ENCODE measurements at places on chromosomes 1 and 21.

DNA sequence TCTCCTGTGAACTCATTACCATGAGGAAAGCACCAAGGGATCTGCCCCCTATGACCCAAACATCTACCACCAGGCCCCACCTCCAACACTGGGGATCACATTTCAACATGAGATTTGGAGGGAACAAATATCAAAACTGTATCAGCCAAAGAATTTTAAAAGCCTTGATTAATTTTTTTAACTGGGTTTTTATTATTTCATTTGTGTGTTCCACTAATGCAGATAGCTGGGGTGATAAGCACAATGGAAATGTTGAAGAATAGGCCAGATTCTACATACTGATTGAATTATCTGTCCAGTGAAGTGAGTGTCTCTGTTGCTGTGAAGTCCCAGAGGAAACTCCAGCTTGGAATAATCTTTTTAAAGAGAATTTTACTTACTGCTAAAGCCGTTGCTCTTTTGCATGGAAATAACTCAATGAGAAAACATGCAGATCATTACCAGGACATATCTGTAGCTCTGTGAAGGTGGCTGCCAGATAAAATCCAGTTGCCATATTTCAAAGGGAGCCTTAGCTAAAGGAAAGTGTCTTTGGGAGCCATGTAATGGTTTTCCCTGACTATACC, 44.4 kb upstream of the DHCR24 start:
- no peak for DNase-seq

DNA sequence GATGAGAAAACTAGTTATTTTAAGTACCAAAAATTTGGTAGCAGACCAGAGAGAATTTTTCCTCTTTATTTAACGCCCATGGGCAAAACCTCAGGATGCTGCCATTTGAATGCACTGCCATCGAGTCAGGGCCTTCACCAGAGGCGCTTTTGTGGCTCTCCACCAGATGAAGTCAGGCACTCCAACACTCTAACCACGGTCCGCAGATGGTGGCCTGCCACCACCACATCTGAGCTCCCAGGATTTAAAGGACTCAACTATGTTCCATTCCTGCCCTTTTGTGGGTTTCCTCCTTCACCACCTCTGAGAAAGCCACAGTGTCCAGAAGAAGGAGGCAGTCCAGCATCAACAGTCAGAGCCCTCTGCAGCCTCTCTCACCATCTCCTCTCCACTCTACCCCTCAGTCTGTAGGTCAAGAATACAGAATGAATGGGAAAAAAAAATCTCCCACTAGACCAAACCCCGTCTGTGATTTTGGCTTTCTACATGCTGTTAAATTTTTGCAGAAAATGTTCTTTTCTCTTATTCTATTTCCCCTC, 647.4 kb downstream of the USP25 start:
- no peak for DNase-seq

DNA sequence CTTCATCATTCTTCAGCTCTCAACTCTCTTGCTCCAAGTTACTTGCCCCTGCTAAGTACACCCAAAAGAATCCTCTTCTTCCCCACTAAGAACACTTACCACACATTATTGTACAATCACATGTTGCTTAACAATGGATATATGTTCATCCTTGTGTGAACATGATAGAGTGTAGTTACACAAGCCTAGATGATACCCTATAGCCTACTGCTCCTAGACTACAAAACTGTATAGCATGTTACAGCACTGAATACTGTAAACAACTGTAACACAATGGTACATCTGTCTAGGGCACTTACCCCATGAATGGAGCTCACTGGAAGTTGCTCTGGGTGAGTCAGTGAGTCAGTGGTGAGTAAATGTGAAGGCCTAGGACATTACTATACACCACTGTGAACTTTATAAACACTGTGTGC, 77.4 kb downstream of the RERE start:
- DNase-seq = peak; percentile 73

GRCh38 chr21:44988607-44989536, 49.0 kb downstream of the SLX9 start:
- no peak for DNase-seq

DNA sequence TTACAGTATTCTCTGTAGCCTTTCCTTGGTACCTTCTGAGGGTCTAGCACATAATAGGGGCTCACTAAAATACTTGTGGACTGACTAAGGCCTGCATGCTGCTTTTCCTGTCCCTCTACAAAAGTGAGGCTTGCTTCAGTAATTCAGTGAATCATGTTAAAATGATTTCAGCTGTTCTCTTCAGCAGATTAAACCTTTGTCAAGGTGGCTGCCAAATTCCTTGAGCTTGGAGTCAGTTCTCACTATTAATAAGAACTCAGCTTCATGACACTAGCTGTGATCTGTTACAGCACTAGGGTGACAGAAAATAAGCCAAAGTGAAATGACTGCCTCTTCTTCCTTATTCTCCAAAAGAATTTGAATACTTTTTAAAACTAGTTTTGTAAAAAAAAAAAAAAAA, 128.8 kb downstream of the KCNN3 start:
- no peak for DNase-seq

DNA sequence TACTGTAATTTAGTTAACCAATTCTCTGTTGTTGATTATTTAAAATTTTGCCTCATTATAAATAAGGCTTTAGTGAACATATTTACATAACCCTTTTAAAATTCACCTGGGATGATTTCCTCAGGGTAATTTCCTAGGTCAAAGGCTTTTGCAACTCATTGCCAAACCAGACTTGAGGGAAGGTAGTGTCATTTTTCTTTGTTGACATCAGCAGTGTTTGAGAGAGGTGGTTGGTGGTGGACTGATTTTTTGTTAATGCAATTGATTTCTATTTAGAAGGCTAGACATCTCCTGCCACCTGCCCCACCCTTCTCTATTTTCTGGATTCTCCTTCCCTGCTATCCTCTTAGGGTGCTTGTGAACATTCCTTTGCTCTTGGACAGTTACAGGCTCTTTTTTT, 116.8 kb downstream of the HHAT start:
- DNase-seq = no peak

GRCh38 chr1:214524824-214525223, 26.6 kb downstream of the PTPN14 start:
- no peak for DNase-seq

GRCh38 chr21:26013970-26014369, 156.6 kb downstream of the APP start:
- DNase-seq = no peak

DNA sequence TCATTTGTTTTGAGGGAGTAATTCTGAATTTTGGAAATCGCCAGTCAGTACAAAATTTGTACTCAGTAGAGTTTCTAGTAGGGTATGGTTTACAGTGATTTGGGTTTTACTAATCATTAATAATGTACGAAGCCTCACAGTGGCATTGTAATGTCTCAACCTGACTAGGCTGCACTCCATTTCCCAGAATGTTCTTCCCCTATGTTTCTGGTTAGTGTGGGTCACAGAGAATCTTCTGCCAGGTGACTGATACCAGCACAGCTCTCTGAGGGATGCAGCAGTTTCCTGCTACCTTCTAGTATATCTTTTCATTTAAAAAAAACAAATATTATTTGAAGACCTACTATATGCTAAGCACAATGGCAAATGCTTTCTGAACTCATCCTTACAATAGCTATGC, 112.9 kb downstream of the PTPN14 start:
- DNase-seq = no peak

GRCh38 chr1:60255565-60255964, 182.0 kb upstream of the C1orf87 start:
- DNase-seq = no peak

- DNase-seq = peak; percentile 72
These were observed 216.9 kb upstream of the SAMSN1 start for GRCh38 chr21:14762734-14763694.

DNA sequence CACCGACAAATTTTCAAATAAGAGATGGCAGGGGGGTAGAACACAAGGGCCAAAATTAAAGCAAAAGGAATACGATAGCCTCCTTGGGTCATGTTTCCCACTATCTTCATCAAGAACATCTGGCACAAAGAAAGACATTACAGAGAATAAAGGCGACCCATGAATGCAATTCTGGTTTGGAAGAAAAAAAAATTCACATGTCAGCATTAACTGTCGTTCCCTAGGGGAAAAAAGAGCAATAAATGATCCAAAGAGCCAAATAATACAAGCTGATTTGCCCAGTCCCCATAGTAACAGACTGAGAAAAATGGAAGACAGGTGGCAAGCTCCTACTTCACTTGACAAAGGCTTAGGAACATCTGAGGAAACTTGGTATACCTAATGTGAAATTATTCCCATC, 4.5 kb downstream of the STIL start:
- DNase-seq = no peak

Data from pons (tissue), 1 donor.